GM23248 (cell line): ENCODE measurements at places on chromosomes 2 and 18. TPM values are rescaled to one million over a fixed set of nuclear protein-coding genes. Genes with fewer than 3 reads are reported as not detected.

Gene TTC31
- polyA plus RNA-seq = 14.2 and 20.4 TPM in 2 replicates

- DNase-seq = no peak
Observed at GRCh38 chr2:71610671-71611070, 157.3 kb downstream of the DYSF start.

- DNase-seq = peak; percentile 96
Observed at GRCh38 chr18:70132999-70133398, 72.5 kb downstream of the RTTN start.

GRCh38 chr2:196168181-196168580, 3.2 kb downstream of the STK17B start:
- DNase-seq = peak; percentile 60

DNA sequence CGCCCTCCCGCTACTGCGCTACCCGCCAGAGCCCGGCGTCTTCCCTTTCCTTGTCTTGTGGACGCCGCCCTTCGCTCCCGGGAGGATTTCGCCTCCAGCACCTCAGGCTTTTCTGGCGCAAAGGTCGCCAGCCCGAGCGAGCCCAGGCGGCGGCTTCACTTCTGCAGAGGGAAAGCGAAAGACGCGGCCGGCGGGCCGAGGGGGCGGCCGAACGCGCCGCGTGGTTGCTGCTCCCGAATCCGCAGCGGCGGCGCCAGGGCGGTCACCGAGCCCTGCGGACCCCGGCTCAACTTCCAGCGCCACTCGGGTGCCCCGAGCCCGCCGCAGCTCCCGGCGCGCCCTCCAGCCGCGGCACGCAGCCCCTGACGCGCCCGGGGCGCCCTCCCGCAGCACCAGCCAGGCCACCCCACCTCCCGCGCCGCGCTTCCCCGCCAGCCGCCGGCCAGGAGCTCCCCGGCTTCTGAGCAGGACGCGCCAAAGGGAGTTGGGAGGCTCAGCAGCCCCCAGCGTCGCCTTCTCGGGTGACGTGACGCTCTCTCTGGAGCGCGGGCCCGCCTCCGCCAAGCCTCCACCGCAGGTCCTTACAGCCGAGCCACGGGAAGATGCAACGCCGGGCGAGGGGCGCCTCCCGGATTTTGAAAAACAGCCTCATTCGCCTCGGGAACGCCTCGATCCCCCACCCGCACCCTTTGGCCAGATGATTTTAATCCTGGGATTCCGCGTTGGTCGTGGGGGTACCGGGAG, 84.9 kb upstream of the EPB41L3 start:
- peak; percentile 65 for DNase-seq

DNA sequence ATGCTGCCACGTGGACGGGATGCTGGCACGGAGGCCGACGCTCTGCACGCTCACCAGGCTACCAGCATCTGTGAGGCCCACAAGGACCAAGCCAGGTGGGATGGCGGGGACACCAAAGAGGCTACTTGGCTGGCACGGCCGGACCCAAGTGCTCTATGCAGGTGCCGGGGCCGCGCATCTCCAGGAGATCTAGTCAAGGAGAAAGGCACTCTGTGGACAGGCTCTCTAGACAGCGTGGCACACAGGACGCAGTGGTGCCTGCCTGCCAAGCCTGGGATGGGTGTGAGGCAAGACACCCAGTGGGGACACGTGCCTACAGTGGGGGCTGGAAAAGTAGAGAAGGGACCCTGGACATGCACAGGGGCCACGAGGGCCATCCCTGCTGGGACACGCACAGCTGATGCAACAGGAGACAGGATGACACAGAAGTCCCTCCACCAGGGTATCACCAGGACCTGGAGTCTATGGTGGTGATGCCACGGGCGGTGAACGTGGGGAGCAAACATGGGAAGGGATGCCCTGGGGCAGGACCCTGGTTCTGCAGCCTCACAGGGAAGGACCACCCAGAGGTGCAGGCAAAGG, 28.5 kb downstream of the ZNF516 start:
- no peak for DNase-seq

- DNase-seq = peak; percentile 97
Observed at GRCh38 chr2:69196327-69197117, 183.5 kb downstream of the ANTXR1 start.

DNA sequence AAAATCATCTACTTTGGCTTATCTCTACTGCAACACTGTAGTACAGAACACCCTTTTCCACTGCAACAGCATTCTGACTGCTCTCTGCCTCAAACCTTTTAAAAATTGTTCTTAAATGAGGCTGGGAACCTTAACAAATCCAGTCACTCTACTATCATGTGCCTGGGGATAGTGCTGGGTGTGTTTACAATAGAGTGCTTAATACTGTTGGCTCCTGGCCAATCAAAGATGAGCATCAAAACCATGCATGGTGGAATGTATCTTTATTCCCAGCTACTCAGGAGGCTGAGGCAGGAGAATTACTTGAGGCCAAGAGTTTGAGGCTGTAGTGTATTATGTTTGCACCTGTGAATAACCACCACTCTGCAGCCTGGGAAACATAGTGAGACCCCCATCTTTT, 7.4 kb downstream of the ANKAR start:
- DNase-seq = no peak

Gene VWA3B
- not detected in 2 replicates for polyA plus RNA-seq

GRCh38 chr2:42053791-42054701, 6.2 kb downstream of the PKDCC start:
- DNase-seq = no peak

- DNase-seq = peak; percentile 72
Observed at GRCh38 chr2:217166241-217166850, 306.5 kb upstream of the TNP1 start.

Gene SRD5A2
- not detected in 2 replicates for polyA plus RNA-seq

GRCh38 chr2:64323197-64323596, 130.8 kb upstream of the LGALSL start:
- DNase-seq = no peak

- DNase-seq = no peak
Observed at GRCh38 chr2:71929482-71929772, 218.2 kb downstream of the CYP26B1 start.

GRCh38 chr2:191786694-191787093, 60.2 kb downstream of the CAVIN2 start:
- no peak for DNase-seq

- no peak for DNase-seq
Observed at GRCh38 chr2:9214873-9215272, 8.3 kb downstream of the ASAP2 start.

- DNase-seq = peak; percentile 74
Observed at GRCh38 chr2:202376460-202377206, 506 bp downstream of the BMPR2 start.

Gene KIAA2012
- 0.13 and 0.18 TPM in 2 replicates for polyA plus RNA-seq

Gene CHRND
- polyA plus RNA-seq = not detected in 2 replicates

- DNase-seq = no peak
Observed at GRCh38 chr2:105494683-105495425, 96.0 kb upstream of the FHL2 start.

Gene UGT1A8
- not detected in 2 replicates for polyA plus RNA-seq

Gene OR6B2
- not detected in 2 replicates for polyA plus RNA-seq

Gene DSG4
- not detected in 2 replicates for polyA plus RNA-seq

Gene PTPRN
- 29.2 and 30.5 TPM in 2 replicates for polyA plus RNA-seq

- DNase-seq = no peak
Observed at GRCh38 chr2:152974146-152974545, 255.7 kb downstream of the ARL6IP6 start.

Gene GPR155
- polyA plus RNA-seq = 2.6 and 3.2 TPM in 2 replicates

GRCh38 chr2:101382442-101382841, 4.9 kb downstream of the CREG2 start:
- DNase-seq = no peak

GRCh38 chr2:127670055-127670956, 5.0 kb downstream of the LIMS2 start:
- peak; percentile 31 for DNase-seq

DNA sequence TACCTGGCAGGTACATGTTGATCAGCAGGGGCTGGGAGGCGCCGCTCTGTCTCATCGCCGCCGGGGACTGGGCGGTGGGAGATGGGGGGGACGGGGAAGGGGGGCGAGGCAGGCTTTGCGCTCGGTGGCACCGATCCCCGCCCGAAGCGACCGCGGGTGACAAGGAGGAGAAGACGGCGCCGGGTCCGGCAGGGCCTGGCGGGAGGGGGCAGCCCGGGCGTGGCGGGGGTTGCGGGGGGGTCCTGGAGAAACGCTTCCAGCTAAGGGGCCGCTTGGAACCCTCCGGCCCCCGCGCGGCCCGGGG, at the start of gene FEV:
TSS of gene FEV (minus strand) at position 164 of the 304 bp plus-strand sequence. CDS start at position 55, 109 bp downstream.
- DNase-seq = no peak
